ENCODE measurements at places on chromosomes 5 and 9. TPM values are rescaled to one million over a fixed set of nuclear protein-coding genes. Genes with fewer than 3 reads are reported as not detected.

DNA sequence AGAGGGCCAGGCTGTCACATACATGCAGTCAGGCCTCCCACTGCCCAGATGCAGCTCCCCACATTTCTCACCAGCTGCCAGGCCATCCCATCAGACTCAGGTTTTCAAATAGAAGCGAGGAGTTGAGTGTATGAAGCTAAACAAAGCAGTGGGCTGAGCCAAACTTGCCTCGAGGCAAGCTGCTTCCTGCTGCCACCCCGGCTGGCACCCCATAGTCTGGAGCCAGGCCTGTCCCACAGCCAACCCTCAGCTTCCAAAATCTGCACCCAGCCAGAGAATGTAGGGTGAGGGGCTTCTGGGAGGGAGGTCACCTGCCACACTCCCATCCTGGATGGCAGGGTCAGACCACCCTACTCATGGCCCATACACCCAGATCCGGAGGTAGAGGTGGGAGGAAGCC lies 22.3 kb upstream of the ALDH1B1 start:
- no peak for DNase-seq
- no peaks in the 10 kb centered on the region for H3K36me3 ChIP-seq
- H3K4me3 ChIP-seq, result no peak overlapping the region
- no peak overlapping the region for H3K27ac ChIP-seq

DNA sequence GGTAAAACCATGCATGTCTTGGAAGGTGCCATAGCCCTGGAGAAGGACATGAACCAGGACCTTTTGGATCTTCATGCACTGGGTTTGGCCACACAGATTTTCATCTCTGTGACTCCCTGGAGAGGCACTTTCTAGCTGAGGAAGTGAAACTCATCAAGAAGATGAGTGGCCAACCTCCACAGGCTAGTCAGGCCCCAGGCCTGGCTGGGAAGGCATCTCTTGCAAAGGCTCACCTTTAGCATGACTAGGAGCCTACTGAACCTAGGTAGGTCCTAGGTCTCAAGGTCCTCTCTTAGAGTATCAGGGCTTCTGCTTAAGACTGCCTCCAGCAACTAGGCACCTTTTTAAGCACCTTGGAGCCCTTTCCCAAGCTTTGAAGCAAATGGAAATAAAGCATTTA lies 1448.7 kb upstream of the ACO1 start:
- no peak overlapping the region for H3K27ac ChIP-seq
- H3K4me1 ChIP-seq, result no peaks in the 10 kb centered on the region
- no peaks in the 10 kb centered on the region for H3K36me3 ChIP-seq
- H3K4me3 ChIP-seq, result no peak overlapping the region
- no peak for DNase-seq
- no peaks in the 10 kb centered on the region for H3K27me3 ChIP-seq

GRCh38 chr5:149125386-149125891 lies 15.9 kb upstream of the ABLIM3 start:
- H3K36me3 ChIP-seq, result no peaks in the 10 kb centered on the region
- H3K27ac ChIP-seq, result no peak overlapping the region
- DNase-seq, result no peak
- H3K27me3 ChIP-seq, result no peaks in the 10 kb centered on the region
- no peak overlapping the region for H3K4me3 ChIP-seq

The COX7C gene
- 324 TPM for total RNA-seq

The TMEM174 gene
- total RNA-seq, result not detected

DNA sequence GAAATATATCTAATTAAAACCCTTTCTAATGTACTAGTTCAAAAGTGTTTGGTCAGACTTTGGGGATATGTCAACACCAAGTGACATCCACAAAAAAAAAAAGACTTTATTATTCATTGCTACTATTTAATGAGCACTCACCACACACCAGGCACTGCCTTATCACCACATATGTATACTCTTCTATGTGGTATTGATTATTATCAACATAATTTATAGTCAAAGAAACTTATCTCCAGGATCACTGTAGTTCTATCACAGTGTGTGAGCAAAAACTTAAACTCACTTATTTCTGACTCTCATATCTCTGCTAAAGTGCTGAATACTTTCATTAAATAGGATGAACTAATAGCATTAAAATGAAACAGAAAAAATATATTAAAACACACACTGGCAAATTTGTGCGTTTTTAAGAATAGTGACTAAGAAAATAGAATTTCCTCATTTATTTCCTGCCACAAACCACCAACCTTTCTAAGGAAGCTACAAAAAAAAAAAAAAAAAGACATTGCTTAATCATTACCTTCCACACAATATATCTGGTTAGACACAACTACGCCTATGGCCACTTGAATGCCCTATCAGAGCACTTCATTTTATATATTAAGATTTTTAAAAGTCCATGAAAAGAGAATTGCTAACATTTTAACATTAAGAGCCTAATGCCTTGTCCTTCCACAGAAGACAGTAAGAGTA lies 12.8 kb downstream of the SLCO4C1 start:
- H3K36me3 ChIP-seq, result no peaks in the 10 kb centered on the region
- no peak overlapping the region for H3K27ac ChIP-seq
- no peaks in the 10 kb centered on the region for H3K4me1 ChIP-seq
- no peaks in the 10 kb centered on the region for H3K27me3 ChIP-seq

The PDE8B gene
- not detected for total RNA-seq

The C7 gene
- total RNA-seq, result not detected

The RGS7BP gene
- 0.03 TPM for total RNA-seq

The GRK6 gene
- total RNA-seq, result 103 TPM

DNA sequence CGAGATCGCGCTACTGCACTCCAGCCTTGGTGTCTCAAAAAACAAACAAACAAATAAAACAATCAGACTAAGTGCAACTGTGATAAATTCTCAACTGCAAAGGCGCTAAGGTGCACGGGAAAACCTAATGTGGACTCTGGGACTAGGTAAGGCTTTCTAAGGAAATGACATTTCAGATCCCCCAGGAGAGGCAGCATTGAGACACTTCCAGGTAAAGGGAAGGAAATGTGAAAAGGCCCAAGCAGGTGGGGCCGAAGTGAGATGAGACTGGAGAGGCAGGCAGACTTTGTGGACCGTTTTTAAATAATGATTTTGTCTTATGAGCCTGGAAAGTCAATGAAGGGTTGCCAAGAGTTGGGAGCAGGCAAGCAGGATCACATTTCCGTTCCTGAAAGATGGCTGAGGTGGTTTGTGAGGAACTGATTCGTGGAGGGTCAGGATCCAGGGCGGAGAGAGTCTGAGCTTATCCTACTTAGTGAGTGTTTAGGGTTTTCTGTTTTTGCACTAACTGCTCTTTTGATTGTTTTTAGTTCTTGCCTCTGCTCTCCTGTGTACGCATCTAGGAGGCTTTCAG lies 2.0 kb upstream of the APBA1 start:
- H3K27me3 ChIP-seq, result no peaks in the 10 kb centered on the region
- no peak for DNase-seq
- no peaks in the 10 kb centered on the region for H3K36me3 ChIP-seq
- H3K4me1 ChIP-seq, result peaks cover 28% of the 10 kb centered on the region

GRCh38 chr5:373710-374602 lies 52.4 kb downstream of the AHRR start:
- DNase-seq, result peak; percentile 86
- peak overlapping the region; percentile 40 for H3K4me3 ChIP-seq
- H3K4me1 ChIP-seq, result peaks cover 81% of the 10 kb centered on the region
- no peaks in the 10 kb centered on the region for H3K27me3 ChIP-seq

- peak; percentile 68 for DNase-seq
- H3K27ac ChIP-seq, result no peak overlapping the region
- no peaks in the 10 kb centered on the region for H3K36me3 ChIP-seq
- peaks cover 3% of the 10 kb centered on the region for H3K27me3 ChIP-seq
- H3K4me1 ChIP-seq, result no peaks in the 10 kb centered on the region
- no peak overlapping the region for H3K4me3 ChIP-seq
Measured at GRCh38 chr5:170420806-170421412, 31.7 kb upstream of the KCNMB1 start.

- H3K27me3 ChIP-seq, result no peaks in the 10 kb centered on the region
- H3K4me3 ChIP-seq, result no peak overlapping the region
- H3K4me1 ChIP-seq, result peaks cover 10% of the 10 kb centered on the region
Measured at GRCh38 chr9:133999851-134000265, 7.7 kb upstream of the VAV2 start.

GRCh38 chr5:15249152-15249551 lies 250.8 kb upstream of the FBXL7 start:
- H3K27ac ChIP-seq, result peak overlapping the region; percentile 48
- no peaks in the 10 kb centered on the region for H3K27me3 ChIP-seq
- H3K36me3 ChIP-seq, result no peaks in the 10 kb centered on the region
- peaks cover 16% of the 10 kb centered on the region for H3K4me1 ChIP-seq
- DNase-seq, result no peak

- H3K27me3 ChIP-seq, result no peaks in the 10 kb centered on the region
- no peak overlapping the region for H3K4me3 ChIP-seq
- no peak for DNase-seq
- H3K4me1 ChIP-seq, result peaks cover 13% of the 10 kb centered on the region
Measured at GRCh38 chr9:441126-441525, 226.5 kb downstream of the DOCK8 start.

DNA sequence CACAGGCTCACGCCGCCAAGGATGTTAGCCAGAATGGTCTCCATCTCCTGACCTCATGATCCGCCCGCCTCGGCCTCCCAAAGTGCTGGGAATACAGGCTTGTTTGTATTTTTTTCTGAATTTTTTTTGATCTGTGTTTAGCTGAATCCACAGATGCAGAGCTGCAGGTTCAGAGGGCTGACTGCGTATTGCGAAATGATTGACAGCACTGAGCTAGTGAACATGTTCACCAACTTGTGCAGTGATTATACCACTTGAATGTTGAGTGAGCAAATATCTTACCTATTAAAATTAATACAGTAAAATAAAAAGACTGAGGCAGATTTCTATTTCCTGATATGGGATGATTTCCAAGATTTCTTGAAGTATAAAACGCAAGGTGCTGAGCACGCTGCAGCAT lies 123.1 kb upstream of the PHYKPL start:
- DNase-seq, result no peak
- no peaks in the 10 kb centered on the region for H3K36me3 ChIP-seq
- no peaks in the 10 kb centered on the region for H3K27me3 ChIP-seq
- no peak overlapping the region for H3K4me3 ChIP-seq
- H3K4me1 ChIP-seq, result no peaks in the 10 kb centered on the region
- H3K27ac ChIP-seq, result no peak overlapping the region

The SPATA31D4 gene
- total RNA-seq, result not detected

The GLRX gene
- total RNA-seq, result 18.1 TPM

The ADAMTSL1 gene
- total RNA-seq, result 0.95 TPM

GRCh38 chr5:81313686-81314085 lies 12.3 kb downstream of the ZCCHC9 start:
- peaks cover 52% of the 10 kb centered on the region for H3K36me3 ChIP-seq
- no peak for DNase-seq

The NFX1 gene
- total RNA-seq, result 13.0 TPM

DNA sequence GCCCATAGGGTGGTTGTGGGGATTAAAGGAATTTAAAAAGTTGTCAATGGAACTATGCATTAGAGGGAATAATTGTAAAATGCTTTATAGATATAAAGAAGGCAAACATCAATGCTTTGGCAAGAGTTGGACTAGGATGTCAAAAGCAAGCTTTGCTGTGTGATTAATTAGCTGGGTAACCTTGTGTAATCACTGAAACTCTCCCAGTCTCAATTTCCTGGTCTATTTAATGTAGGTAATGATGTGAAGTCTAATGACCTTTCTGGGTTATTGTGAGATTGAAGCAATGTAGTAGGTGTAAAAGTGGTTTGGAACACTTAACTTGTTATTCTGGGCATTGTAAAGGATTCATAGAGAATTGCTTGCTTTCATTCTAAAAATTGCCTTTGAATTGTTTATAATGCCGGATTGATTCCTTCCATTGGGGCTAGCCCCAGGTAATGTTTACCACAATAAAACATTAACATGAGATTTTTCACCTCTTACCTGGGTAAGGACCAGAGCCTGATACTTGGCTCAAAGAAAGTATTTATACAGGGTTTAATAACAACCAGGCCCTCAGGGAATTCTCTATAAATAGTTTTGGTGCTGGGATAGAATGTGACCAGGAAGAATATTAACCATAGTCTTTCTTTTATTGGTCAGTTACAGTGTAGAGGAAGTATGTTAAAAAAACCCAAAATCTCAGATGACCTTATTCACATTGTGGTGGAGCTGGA lies 30.0 kb upstream of the CLINT1 start:
- no peak for DNase-seq
- H3K27me3 ChIP-seq, result no peaks in the 10 kb centered on the region
- H3K4me1 ChIP-seq, result no peaks in the 10 kb centered on the region
- no peak overlapping the region for H3K4me3 ChIP-seq
- H3K36me3 ChIP-seq, result no peaks in the 10 kb centered on the region

The FBN2 gene
- total RNA-seq, result 18.5 TPM

The CAPSL gene
- total RNA-seq, result not detected

GRCh38 chr5:68428231-68428811 lies 212.8 kb downstream of the PIK3R1 start:
- H3K36me3 ChIP-seq, result no peaks in the 10 kb centered on the region
- H3K4me1 ChIP-seq, result peaks cover 12% of the 10 kb centered on the region
- no peak overlapping the region for H3K27ac ChIP-seq
- no peaks in the 10 kb centered on the region for H3K27me3 ChIP-seq
- H3K4me3 ChIP-seq, result no peak overlapping the region

The QRFP gene
- total RNA-seq, result not detected

- no peaks in the 10 kb centered on the region for H3K36me3 ChIP-seq
- H3K4me3 ChIP-seq, result no peak overlapping the region
- no peaks in the 10 kb centered on the region for H3K4me1 ChIP-seq
- no peak overlapping the region for H3K27ac ChIP-seq
- no peak for DNase-seq
- H3K27me3 ChIP-seq, result no peaks in the 10 kb centered on the region
Measured at GRCh38 chr5:139092741-139093343, 105.3 kb downstream of the SIL1 start.

DNA sequence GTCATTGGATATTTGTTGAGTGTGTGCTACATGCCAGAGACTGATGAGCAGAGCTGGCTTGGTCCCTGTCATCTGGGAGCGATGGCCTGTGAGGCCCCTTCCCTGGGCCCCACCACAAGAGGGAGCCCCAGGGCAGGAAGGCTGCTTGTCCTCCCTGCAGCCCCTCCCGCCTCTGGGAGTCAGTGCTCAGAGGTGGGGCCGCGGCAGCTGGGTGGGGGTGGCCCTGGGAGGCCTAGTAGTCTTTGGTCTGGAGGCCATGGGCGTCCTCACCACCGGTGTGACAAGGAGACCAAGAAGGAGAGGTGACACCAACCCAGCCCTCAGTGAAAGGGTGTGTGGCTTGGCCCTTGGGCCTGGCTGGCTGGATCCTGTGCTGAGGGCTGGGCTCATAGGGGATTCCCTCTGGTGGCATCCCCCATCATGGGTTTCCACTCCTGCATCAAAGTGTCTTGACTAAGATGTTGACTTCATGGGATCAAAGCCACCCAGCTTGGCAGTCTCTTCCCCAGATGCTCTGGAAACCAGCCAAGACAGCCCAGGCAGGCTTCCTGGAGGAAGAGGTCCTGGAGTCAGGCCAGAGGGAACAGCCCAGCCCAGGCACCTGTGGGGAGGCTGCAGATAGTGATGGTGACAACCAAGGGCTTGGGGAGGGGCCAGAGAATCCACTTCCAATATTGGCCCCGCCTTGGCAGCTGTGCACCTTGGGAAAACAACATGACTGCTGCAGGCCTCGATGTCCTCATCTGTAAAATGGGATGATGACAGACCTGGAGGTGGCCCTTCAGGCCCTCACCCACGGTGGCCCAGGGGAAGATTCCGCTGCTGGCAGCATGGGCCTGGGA lies 166.7 kb downstream of the GAPVD1 start:
- H3K4me3 ChIP-seq, result no peak overlapping the region
- H3K27me3 ChIP-seq, result no peaks in the 10 kb centered on the region
- no peaks in the 10 kb centered on the region for H3K36me3 ChIP-seq
- H3K27ac ChIP-seq, result no peak overlapping the region

The COL15A1 gene
- total RNA-seq, result 0.22 TPM

All from SJSA1 (cell line).